ENCODE measurements at places on chromosomes 7 and 10. TPM values are rescaled to one million over a fixed set of nuclear protein-coding genes. Genes with fewer than 3 reads are reported as not detected.

The GPR26 gene
- 5.3 TPM for total RNA-seq

The MMP21 gene
- total RNA-seq: 0.41 TPM

The ANKRD1 gene
- not detected for total RNA-seq

The ACTR3C gene
- total RNA-seq: 5.3 TPM

The SLC13A1 gene
- not detected for total RNA-seq

The HOXA5 gene
- not detected for total RNA-seq

The COBL gene
- 2.4 TPM for total RNA-seq

The SPRN gene
- total RNA-seq: 6.1 TPM

The C10orf105 gene
- total RNA-seq: not detected
